ENCODE measurements at places on chromosomes 4 and X.

- DNase-seq: peak; percentile 14
Observed at GRCh38 chr4:174520660-174521059, 1.6 kb downstream of the HPGD start.

- no peak for DNase-seq
Observed at GRCh38 chr4:110119880-110120279, 78.5 kb downstream of the ELOVL6 start.

- peak; percentile 34 for DNase-seq
Observed at GRCh38 chrX:85109235-85109634, 105.6 kb downstream of the APOOL start.

DNA sequence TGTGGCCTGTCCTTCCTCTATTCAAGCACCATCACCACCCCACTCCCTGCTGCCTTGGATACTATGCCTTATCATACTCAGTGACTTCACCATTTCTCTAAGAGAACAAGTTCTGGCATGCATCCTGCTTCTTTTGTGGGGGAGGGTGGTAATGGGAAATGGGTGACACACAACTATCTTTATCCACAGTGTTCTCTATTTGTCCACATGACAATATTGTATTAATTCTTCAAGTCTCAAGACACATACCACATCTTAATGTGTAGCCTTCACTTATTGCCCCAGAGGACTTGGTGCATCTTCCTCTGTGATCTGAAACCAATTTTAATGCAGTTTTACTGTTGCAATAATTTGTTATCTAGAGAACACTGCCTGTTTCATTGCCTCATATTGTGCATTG is 29.3 kb upstream of the UGT2B7 start:
- DNase-seq: no peak

- DNase-seq: no peak
Observed at GRCh38 chr4:165803005-165803404, 70.0 kb upstream of the TLL1 start.

- no peak for DNase-seq
Observed at GRCh38 chr4:71206763-71207162, 132.1 kb upstream of the SLC4A4 start.

DNA sequence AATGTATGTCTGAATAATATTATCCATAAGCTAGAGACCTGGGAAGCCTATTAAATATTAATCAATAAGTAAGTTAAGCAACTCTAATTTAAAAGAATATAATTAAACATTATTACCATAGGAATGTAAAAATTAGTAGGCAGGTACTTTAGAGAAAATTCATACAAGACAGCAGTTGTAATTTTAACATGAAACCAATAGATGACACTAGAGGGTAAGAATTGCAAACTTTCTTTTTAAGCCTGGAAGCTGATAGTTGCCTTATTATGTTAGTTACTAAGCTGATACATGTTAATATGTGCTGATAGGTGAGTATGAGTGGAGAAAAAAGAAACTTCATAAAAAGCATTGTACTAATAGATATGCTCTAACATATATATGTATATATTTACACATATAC is 1157.4 kb downstream of the FAM133A start:
- no peak for DNase-seq

DNA sequence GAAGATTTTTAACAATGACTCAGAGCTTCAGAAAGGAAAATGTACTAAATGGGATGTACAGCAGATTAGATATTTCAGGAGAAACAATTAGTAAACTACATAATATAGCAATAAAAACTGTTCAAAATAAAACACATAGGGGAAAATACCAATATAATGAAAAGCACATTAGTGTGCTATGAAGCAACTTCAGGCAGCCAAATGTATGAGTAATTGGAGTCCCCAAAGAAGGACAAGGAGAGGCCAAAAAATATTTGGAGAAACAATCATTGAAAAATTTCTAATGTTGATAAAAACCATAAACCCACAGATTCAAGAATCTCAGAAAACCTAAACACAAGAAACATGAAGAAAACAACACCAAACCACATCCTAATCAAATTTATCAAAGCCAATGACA is 129.3 kb upstream of the CHRDL1 start:
- no peak for DNase-seq

DNA sequence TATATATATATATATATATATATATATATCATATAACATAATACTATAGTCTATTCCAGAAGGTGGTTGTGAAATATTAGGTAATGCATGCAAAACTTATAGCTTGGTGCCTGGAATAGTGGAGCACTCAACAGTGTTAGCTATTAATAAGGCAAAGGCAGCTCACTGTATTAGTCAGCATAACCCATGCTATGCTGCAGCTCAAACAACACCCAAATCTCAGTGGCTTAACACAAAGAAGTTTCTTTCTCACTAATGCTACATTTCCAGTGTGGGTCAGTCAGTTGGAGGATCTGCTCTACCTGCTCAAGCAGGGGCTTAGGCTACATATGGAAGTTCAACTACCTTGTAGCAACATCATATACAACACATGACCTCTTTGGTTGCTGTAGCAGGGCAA is 5.2 kb upstream of the RPGR start:
- DNase-seq: no peak

DNA sequence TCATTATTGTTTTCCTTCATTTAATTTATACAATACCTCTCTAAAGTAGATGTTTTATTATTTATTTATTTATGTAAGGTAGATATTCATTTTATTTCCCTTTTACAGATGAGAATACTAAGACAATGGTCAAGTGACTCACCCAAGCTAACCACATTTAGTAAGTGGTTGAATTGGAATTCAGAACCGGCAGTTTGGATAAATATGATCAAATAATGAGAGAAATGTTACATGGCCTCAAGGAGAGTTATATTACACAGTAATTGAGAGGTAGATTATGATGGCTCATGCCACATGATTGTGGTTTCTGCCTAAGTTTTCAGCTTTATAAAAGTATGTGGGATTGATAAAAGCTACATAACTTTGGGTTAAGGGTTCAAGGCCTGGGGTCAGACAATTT is 239.4 kb upstream of the BOD1L1 start:
- DNase-seq: no peak

DNA sequence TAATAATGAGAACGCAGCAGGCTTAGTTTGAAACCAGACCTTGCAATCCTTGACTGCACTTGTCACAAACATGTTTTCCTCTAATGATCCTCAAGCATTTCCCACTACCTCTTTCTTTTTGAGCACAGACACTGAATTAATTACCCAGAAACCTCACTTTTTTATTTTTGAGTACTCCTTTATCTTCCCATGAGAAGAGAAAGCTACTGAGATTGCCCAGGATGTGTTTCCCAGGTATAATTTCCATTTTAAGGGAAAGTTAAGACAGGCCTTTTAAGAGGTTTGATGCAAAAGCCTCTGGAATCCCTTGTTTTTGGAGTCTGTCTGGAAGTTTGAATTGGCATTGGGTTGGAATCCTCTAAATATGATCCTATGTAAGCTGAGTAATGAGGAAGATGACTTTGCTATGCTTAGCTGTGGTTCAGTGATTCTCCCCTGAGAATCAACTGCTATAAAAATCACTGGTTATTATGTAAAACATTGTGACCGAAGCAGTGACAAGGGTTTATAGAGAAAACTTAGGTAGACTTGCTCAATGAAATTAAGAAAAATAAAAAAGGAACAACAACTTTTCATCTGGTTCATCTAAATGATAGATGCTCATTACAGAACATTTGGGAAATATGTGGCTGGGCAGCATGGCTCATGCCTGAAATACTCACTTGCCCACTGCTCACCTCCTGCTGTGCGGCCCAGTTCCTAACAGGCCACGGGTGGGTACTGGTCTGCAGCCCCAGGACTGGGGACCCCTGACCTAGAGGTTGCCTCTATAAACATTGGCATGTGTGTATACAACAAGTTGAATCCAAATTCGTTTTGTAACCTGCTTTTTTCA is 10.8 kb upstream of the RHOH start:
- DNase-seq: no peak

DNA sequence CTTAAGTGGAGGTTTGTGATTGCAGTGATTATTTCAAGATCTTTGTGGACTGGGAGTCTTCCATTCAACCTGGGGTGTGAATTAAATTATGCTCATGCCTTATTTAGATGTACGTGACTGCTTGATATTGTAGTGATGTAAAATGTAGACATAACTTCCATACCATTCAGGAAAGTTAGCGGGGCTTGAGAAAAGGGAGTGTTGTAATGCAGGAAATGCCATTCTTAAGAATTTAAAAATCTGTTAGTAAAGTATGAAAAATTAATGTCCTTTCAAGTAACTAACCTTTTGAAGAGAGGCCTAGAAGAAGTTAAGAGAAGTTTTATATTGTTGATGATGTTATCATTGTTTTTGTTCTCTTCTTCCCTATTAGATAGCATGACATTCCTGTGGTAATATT is 318.2 kb downstream of the CCSER1 start:
- DNase-seq: no peak

- no peak for DNase-seq
Observed at GRCh38 chr4:113851816-113852215, 90.3 kb upstream of the CAMK2D start.

DNA sequence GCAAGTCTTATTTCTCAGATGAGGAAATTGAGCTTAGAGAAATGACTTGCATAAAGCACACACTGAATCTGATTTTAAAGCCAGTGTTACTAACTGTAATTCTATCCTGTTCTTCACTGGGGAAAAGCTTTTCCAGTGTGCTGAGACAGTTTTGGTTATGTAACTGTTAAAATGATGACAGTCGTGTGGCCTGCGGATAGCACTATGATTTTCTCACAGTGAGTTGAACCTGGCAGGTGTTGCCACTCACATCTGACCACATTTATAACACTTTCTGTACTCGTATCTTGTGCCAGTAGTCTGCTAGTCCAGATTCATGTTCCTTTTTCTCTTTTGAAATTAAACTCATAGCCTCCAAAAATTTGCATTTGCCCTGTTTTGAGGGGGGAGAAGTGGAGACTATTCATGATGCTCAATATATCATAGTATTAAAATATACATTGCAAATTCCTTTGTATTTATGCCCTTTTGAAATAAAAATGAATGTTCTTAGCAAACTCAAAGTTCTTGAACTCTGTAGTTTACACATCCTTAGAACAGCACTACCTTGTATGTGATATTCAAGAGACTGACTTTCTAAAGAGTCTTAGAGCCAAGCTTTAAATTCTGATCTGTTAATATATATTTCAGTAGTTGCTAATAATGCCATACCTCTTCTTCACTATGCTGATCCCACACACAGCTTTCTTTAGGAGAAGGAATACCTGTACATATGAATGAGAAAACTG is 132.3 kb downstream of the PDLIM5 start:
- DNase-seq: no peak

- DNase-seq: no peak
Observed at GRCh38 chr4:53563824-53564223, 27.5 kb downstream of the LNX1 start.

Data from HL-60 (cell line).